ENCODE measurements at places on chromosomes 4 and X.

DNA sequence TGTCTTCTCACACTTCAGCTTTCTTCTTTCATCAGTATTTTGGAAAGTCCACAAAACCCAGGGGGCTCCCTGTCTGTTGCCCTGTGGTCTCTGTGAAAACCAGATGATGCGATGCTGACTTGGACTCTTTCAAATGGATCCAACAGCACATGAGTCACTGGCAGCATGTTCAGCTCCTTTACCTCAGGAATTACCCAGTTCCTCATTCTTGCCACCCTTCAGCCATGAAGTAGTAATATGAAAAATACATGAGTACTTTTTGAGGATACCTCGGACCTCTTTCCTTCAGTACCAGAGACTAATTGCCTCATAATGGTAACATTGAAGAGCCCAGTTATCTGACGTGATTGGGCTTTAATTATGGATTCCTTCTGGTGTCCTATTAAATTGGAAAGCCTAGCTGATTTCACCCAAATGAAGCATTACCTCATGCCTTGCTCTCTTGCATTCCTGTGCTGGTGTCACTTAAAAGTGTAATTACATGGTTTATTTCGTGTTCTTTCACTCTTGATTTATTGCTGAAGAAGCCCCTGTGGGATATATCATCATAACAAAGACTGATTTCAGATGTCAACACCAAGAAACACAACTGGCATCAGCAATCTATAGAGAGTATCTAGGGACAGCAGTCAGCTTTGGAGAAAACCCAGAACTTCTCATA is 63.4 kb downstream of the NFKB1 start:
- no peak for DNase-seq

DNA sequence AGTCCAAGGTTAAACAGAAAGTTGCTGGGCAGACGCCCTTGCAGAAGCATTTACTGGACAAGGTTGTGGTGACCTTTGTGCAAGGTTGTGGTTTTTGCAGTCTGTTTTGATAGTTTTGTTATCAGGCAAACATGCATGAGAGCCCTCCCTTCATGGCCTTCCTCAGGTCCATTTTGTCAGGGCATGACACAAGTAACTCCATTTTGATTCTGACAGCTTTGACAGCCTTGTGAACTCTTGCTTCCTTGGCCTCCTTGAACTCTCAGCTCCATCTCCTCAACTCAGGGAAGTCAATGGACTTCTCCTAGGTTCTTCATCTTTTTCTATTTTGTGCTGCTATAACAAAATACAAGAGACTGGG is 97.7 kb downstream of the CEP44 start:
- no peak for DNase-seq

DNA sequence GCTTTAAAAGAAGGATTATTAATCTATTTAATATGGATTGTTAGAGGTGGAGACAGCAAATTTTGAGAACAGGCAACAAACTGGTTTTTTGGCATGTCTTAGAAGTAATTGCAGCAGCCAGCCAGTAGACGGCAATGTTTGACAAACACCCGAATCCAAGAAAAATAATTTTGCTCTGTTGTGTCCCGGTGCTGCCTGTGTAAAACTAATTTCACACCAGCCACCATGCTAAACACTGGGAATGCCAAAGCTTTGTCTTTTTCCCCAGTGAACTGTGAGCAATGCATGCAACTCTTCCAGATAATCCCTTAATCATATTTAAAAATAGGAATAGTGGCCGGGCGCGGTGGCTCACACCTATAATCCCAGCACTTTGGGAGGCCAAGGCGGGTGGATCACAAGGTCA is 25.9 kb downstream of the SMIM31 start:
- DNase-seq, result no peak

GRCh38 chr4:6688879-6689505 is 4.7 kb upstream of the S100P start:
- peak; percentile 60 for DNase-seq

GRCh38 chr4:70991596-70991995 is 1.9 kb upstream of the DCK start:
- DNase-seq, result no peak

DNA sequence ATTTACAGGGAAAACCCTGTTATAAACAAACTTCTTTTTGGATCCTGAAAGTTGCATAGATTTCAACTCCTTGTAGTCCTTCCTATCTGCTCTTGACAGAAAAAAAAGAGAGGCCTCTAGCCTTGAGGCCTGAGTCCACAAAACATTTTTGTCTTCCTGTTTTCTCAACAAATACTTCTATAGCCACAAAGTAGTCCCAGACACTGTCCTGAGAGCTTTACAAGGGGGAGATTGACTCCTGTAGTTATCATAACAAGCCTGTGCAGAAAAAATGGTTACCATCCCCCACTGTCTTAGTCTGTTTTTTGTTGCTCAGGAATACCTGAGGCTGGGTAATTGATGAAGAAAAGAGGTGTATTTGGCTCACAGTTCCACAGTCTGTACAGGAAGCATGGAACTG is 35.2 kb downstream of the PCDH7 start:
- no peak for DNase-seq

GRCh38 chr4:114636192-114636935 is 37.8 kb downstream of the UGT8 start:
- no peak for DNase-seq

DNA sequence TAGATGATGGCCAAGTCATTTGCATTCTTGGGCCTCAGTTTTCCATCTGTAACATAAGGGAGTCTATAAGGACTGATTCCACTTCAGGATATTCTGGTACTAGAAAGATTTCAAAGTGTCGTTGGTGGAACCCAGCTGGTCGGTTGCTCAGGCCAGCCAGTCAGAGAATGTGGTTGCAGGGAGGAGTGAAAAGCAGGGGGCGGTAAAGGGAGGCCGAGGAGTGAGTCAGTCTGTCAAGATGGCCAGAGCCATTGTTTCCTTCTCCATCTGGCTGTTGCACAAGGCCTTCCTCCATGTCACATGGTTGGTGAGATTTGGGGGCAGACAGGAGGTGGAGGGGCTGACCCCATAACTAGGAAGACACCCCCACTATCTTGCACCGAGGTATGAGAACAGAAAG is 38.2 kb downstream of the STARD8 start:
- DNase-seq, result no peak

DNA sequence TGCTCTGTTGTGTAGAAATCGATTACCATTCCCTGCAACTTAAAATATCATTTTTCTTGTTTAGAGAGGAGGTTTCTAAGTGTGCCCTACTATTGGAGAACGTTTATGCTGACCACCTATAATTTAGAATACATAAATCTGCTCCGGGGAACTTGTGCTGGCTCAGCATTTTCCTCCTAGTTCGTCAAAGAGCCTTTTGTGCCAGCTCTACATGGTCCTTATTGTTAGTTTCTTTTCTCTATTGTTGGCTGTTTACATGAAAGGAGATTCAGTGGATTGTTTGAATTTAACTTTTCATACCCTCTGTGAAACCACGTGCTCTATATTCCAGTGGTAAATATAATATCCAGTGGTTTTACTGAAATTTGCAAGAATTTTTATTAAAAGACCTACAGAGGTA is 53.4 kb upstream of the ATP8A1 start:
- DNase-seq, result no peak

GRCh38 chr4:5340991-5341451 is 289.7 kb downstream of the STK32B start:
- DNase-seq, result no peak

DNA sequence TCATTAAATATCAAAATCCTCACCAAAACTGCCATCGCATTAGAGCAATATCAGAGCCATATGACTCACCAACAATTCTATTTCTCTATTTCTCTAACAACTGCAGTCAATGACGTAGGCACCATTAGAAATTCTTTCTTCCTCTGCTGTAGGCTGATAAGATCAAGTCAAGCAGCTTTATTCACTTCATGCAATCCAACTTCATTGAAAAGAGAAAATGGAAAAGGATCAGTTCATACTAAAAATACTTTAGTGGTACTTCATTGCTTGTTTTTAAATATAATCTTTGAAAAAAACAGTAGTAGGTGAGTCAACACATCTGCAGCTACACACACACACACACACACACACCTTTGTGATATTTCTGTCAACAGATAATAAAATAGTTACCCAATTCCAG is 345.3 kb upstream of the TENM3 start:
- DNase-seq, result no peak

GRCh38 chrX:103878466-103879122 is 46.5 kb upstream of the RAB9B start:
- DNase-seq, result no peak

DNA sequence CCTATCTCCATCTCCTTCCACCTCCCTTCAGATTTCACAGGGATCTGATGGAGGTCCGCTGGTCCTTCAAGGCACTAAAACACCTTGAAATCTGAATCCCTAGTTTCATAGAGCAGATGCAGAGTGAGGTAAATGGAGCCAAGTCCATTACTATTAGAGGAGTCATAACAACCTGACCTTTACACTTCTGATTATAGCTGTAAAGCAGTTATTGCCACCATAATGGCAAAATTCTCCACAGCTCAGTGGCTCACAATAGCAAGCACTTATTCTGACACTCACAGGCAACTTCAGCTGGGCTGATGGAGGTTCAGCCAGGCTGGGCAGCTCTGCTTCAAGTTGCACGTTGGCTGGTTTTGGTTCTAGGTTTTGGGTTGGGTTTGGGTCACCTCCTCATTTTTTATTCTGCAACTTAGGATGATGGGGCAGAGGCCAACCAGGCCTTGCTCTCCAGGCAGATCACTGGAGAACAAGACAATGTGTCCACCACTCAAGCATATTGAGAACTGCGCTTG is 51.4 kb upstream of the LRAT start:
- DNase-seq, result no peak

DNA sequence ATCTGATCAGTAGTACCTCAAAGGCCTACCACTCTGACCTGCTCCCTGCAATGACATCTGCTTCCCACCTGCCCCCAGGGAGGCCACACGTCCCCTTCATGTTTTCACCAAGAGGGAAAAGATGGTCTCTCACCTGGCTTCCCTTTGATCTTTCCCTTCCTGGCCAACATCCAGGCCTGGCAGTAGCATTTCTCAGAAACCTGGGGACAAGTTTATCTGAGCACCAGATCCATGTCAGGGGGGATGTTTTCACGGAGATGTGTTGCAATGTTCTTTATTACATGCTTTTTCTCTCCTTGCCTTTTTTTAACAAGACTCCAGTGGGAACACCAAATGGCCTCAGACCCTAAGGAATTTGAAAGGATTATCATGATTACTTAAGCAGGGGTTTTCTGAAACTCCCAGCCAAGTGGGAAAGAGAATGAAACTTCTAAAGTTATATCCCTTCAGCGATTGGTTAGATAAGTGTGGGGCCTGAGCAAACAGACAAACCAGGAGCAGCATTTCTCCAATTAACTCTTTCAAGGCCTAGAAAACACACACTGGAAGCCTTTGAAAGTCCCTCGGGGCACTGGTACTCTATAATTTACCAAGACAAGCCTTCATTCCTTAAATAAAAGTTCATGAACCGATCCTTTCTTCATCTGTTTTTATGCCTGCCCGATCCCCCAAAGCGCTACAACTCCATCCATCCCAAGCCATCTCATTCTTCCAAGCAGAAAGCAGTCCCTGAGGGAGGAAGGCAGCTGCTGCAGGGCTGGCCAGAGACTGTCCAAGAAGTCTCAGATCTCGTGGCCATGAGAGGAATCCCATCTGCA is 94.1 kb downstream of the BCOR start:
- DNase-seq, result no peak

- DNase-seq, result no peak
Observed at GRCh38 chrX:115892787-115893671, 277.5 kb upstream of the AGTR2 start.

DNA sequence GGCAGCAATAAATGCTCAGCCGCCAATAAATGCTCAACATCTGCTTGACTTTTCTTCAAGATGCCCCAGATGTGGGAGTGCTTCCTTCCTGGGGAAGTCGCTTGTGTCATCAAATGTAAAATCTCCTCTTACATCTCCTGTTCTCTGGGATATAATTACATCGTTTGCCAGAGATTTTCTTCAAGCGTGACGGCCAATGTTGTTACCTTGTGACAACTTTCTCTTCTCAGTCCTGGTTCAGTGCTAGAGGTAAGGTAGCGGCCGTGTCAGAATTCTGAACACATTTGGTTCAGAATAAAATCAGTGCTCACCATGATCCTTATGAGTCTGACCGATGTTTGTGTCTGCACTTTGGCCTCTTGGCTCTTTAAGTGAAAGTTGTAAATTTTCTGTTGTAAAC is 102.5 kb downstream of the ASMT start:
- DNase-seq, result no peak

DNA sequence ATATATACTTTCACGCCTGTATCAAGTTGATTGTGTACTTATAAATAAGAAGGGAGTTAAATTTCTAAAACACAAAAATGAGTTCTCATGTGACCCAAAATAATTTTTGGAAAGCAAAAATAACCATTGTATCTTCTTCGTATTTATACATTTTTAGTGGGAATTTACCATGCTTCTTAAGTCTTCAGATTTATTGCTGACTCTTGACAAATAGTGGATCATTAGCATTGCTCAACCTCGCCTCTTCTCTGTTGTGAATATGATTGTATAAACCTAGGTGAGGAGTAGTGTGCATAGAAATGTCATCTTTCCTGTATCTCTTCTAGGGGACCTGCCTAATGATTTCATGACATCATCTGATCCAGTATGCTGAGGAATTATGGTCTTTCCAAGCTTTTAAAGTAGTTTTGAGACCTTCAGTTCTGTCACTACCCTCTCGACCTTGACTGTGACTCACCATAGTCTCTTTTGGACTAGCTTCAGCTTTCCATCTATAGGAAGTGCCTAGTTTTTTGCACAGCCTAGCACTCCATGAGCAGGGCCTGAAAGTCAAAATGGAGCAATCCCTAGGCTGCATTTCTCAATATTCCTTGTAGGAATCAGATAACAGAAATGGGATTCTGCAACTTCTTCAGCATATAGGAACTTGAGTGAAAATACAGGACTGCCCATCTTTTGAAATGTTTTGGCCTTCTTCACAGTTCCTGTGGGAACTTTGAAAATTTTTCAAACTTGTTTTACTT is 157.6 kb downstream of the ARX start:
- no peak for DNase-seq

- DNase-seq, result no peak
Observed at GRCh38 chr4:8747467-8748235, 124.0 kb downstream of the HMX1 start.

- DNase-seq, result peak; percentile 20
Observed at GRCh38 chrX:151396042-151396824, 773 bp upstream of the VMA21 start.

All from stimulated activated CD4-positive, alpha-beta T cell treated with anti-CD3 and anti-CD28 coated beads, Interleukin-12 subunit alpha, Interleukin-12 subunit beta, amount 100 ng/mL, for 4 hours (primary cell).